ENCODE measurements at places on chromosomes 16 and 17. TPM values are rescaled to one million over a fixed set of nuclear protein-coding genes. Genes with fewer than 3 reads are reported as not detected.

GRCh38 chr17:27968206-27968732, 74.2 kb upstream of the NLK start:
- DNase-seq, result no peak

DNA sequence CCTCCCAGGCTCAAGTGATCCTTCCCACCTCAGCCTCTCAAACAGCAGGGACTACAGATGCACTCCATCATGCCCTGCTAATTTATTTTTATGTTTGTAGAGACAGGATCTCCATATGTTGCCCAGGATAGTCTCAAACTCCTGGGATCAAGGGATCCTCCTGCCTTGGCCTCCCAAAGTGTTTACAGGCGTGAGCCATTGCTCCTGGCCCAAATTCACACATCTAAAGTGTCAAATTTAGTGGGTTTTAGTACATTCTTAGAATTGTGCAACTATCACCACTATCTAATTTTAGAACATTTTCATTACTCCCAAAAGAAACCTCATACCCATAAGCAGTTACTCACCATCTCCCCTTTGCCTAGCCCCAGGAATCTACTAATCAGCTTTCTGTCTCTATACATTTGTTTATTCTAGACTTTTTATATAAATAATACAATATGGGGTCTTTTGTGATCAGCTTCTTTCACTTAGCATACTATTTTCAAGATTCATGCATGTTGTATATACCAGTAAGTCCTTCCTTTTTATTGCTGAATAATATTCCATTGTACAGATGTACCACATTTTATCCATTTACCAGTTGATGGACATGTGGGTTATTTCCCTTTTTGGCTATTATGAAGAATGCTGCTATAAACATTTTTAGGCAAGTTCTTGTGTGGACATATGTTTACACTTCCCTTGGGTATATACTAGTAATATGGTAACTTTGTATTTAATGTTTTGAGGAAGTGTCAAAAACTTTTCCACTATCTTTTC, 25.1 kb upstream of the ITGA2B start:
- no peak for DNase-seq

- DNase-seq, result no peak
These were observed 26.5 kb downstream of the GJD3 start for GRCh38 chr17:40338058-40338457.

DNA sequence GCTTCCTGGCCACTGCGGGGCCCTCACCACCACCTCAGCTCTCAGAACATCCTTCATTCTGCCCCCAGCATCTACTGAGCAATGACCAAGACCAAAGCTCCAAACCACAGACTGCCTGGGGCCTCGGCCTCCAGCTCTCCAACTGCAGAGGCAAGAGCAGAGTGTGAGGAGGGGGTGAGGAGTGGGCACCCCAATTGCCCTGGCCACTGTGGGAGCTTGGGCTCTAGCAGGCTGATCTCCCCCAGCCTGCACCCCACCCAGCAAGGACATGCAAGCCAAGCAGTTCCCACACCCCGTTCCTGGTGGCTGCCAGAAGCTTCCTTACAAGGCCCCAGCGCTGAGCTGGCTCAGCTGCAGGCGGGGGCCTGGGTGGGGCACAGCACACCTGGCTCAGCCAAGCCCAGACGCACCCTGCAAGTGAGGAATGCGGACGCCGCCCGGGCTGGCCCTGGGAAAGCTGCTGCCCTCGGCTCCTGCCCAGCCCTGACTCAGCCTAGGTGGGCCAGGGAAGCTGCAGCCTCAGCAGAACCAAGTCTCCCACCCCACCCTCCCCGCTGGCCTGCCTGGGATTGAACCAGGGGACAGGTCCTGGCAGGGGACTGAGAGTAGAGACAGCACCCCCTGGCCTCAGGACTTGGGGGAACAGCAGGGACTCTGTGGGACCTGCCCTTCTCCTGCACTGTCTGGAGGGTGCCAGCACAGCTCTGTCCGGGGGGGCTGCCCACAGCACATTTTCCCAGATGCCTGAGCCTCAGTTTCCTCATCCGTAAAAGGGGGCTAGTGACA, 29.7 kb upstream of the KRT17 start:
- no peak for DNase-seq

- no peak for DNase-seq
These were observed 4.9 kb downstream of the DPEP1 start for GRCh38 chr16:89618109-89618998.

The IL4R gene
- total RNA-seq, result 85.8 TPM

The TMEM100 gene
- 36.8 TPM for total RNA-seq

The C1QTNF8 gene
- not detected for total RNA-seq

The ARL5C gene
- not detected for total RNA-seq
